ENCODE measurements at places on chromosomes 11 and 22.

DNA sequence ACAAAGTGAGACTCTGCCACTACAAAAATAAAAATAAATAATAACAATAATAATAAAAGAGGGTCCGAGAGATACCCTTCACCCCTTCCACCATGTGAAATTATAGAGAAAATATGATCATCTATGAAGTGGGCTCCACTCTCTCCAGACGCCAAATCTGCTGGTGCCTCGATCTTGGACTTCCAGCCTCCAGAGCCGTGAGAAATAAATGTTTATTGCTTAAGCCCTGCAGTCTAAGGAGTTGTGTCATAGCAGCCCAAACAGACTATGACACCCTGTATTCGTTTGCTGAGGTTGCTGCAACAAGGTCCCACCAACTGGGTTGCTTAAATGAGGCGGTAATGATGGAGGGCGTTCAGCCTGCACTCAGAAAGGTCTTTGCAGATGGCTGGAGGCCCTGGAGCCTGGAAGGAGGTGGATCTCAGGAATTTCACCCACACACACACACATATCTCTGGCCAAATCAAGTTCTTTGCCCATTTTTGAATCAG, 7.6 kb upstream of the SEPTIN5 start:
- no peak for DNase-seq

DNA sequence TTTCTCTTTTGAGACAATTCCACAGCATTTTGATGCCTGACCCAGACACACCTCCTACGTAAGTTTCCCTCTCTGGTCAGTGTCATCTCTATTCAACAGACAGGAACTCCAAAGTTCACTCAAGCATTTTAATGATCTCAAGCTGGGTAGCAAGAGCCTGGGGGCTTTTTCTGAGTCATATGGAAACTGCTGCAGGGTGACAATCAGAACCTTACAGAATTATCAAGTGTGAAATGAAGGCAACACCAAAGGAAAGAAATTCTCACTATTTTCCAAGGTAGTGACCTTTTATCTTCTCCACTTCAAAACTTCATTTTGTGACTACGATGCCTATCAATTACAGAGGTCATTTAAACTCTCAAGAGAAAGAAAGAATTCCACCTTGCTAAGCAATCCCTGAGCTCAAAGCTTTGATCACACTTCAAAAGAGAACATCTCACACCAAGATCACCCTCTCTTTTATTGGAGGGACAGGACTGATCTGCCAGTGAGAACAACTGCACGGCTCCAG, 229.0 kb upstream of the ZC3H12C start:
- peak; percentile 36 for DNase-seq

DNA sequence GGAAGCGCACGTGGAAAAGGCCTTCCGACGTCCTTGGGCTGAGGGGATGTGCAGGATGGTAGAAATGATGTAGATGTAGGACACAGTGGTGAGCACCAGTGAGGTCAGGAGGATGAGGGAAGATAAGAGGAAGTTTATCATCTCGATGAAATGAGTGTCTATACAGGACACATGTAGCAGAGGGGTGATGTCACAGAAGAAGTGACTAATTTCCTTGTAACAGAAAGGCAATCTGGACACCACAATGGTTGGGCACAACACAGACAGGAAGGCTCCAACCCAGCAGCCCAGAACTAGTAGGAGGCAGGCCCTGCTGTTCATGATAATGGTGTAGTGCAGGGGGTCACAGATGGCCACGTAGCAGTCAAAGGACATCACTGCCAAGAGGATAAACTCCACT, 35.0 kb upstream of the OR6M1 start:
- DNase-seq: peak; percentile 50

DNA sequence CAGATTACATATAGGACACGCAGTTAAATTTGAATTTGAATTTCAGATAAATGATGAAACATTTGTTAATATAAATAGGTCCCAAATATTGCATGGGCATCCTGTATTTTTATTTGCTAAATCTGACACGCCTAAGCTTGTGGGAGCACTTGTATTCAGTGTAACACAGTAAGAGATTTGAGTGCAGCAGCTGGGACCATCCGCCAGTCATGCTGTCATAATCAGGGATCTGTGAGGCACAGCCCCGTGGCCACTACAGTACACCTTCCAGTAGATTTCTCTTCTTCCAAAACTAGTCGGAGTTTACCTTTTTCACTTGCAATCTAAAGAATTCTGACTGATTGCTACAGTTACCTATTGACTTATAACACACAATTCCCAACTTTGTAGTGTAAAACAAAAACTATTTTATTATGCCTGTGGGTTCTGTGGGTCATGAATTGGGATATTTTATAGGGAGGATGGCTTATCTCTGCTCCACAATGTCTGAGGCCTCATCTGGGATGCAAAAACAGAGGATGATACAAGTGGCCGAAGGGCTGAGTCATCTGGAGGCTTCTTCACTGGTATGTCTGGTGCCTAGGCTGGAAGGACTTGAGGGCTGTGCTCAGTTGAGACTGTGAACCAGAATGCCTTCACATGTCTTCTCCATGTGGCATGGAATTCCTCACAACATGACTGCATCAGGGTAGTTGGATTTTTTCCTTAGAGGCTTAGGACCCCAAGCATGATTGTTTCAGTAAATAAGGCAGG, 74.1 kb downstream of the PRSS23 start:
- peak; percentile 35 for DNase-seq

DNA sequence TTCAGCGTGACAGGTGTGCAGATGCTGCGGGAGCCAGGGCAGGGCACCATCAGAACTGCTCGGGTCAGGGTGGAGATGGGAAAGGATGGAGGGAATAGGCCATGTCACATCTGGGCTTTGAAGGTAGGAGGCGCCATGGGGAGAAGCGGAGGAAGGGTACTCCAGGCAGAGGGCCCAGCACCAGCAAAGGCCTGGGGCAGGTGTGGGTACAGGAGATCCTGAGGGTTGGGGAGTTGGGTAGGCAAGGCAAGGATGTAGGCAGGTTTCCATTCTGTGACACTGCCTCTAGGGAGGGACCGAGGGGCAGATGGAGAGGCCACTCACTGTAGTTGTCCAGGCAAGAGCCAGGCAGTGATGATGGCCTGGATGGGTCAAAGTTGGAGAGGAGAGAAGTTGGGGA, 8.5 kb downstream of the EMID1 start:
- no peak for DNase-seq

Data from ELR (cell line).